ENCODE measurements at places on chromosomes 6 and 20. TPM values are rescaled to one million over a fixed set of nuclear protein-coding genes. Genes with fewer than 3 reads are reported as not detected.

- H3K4me1 ChIP-seq = peaks cover 12% of the 10 kb centered on the region
- H3K4me3 ChIP-seq = no peak overlapping the region
- H3K27me3 ChIP-seq = no peaks in the 10 kb centered on the region
- no peak overlapping the region for H3K27ac ChIP-seq
These were observed 66.9 kb downstream of the FAXC start for GRCh38 chr6:99282479-99283062.

Gene ID4
- total RNA-seq = 60.2 TPM

GRCh38 chr6:160254467-160255312 is 3.9 kb downstream of the SLC22A2 start:
- H3K4me1 ChIP-seq = no peaks in the 10 kb centered on the region
- H3K4me3 ChIP-seq = no peak overlapping the region
- no peaks in the 10 kb centered on the region for H3K27me3 ChIP-seq
- no peaks in the 10 kb centered on the region for H3K36me3 ChIP-seq
- H3K27ac ChIP-seq = no peak overlapping the region
- ATAC-seq = no peak

Gene CRNKL1
- total RNA-seq = 27.1 TPM

Gene CDK5RAP1
- 23.6 TPM for total RNA-seq

Gene MYO6
- 12.3 TPM for total RNA-seq
